Ammon's horn (tissue), 1 donor: ENCODE measurements at places on chromosomes 4 and X.

- no peak for DNase-seq
These were observed 714.2 kb upstream of the LCORL start for GRCh38 chr4:18735740-18736268.

DNA sequence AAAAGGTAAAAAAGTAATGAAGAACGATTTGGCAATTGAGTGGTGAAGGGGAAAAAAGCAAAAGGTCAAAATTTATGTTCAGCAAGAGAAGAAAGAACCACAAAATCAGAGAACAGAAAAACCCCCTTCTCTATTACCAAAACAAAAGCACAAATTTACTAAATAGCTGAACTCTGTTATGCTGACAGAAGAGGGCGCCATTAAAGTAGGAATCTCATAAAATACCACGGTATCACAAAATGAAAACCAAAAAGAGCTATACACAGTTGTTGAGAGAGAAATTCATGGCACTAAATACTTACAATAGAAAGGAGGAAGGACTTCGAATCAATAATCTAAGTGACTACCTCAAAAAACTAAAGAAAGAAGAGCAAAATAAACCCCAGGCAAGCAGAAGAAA, 69.6 kb upstream of the CXorf66 start:
- DNase-seq = no peak

- DNase-seq = no peak
These were observed 161.8 kb upstream of the PCDH18 start for GRCh38 chr4:137694138-137694537.

- no peak for DNase-seq
These were observed 4.0 kb downstream of the SLC2A9 start for GRCh38 chr4:10017037-10017893.

GRCh38 chr4:147550626-147551246, 66.5 kb upstream of the TMEM184C start:
- no peak for DNase-seq

GRCh38 chr4:85728464-85728863, 253.5 kb downstream of the ARHGAP24 start:
- no peak for DNase-seq

- no peak for DNase-seq
These were observed 135.0 kb downstream of the RBM46 start for GRCh38 chr4:154916068-154916467.

DNA sequence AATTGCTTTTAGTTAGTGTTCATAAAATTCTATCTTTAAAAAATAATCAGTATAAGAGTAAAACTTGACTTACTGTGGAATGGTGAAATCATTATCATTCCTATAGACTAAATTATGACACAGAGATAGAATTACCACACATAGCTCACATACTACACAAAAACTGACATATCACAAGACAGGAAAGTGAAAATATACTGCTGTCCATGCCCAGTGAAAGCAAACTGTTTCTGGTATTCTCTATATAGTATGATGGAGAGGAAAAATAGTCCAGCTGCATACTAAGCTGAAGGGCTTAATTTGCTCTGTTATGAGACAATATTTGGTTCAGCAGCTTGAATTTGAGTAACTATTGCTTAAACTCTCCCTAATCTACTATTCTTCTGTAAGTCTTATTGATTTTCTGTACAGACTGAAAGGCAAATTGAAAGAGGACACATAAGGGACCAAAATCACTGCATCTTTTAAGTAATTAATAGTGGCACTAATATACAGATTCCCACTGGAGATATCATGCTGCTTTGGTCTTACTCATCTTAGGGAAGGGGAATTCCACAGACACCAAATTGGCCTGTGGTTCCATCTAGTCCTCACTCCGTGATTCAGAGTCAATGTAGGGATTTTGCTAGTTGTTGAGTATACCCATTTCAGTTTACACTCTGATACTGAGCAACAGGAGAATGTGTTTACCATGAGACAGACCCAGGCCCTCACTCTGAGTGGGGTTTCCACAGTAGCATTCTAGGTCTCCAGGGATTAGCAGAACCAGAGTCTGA, 47.4 kb upstream of the AGA start:
- DNase-seq = no peak
